Stimulated activated CD4-positive, alpha-beta T cell treated with anti-CD3 and anti-CD28 coated beads, TNF-alpha, amount 100 ng/mL, for 1 hour (primary cell): ENCODE measurements at places on chromosomes 12 and 14.

- DNase-seq, result no peak
Measured at GRCh38 chr12:117607778-117608177, 246.4 kb upstream of the NOS1 start.

- no peak for DNase-seq
Measured at GRCh38 chr12:25500651-25501050, 52.4 kb downstream of the LMNTD1 start.

GRCh38 chr12:6823182-6824084, 1.8 kb downstream of the GPR162 start:
- no peak for DNase-seq

- no peak for DNase-seq
Measured at GRCh38 chr14:90703841-90704737, 112.1 kb downstream of the TTC7B start.

DNA sequence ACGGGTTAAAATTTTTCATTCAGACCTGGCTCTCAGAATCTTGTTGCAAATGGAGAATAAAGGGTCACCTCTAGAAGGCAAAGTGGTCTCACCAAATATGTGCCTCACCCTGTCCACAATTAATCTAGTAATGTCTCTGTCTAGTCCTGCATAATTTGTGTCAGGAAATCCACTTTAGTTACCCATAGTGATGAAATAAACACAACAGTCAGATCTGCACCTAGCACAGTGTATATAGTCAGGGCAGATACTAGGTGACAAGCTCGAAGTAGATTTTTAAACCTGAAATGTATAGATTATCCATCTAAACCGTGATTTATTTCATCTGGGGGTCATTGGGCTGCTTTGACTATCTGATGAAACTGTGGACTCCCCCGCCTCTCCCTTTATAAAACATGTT, 15.9 kb upstream of the FLVCR2 start:
- DNase-seq, result no peak

DNA sequence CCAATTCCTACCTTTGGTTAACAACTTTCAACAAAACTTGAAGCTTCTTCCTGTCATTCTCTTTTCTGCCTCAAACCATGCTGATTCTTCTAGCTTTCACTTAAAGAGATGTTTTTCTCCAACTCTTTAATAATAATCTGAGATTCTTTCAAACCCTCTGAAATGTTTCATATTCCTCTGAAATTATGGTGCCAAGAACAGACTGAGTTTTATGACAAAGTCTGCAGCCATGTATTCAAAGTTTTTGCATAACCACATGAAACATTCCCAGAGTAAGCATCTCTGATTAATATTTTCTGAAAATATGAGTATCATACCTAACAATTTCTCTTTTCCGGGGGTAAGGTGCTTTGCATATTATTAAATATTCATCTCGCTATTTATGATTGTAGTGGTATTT, 59.1 kb upstream of the DCN start:
- no peak for DNase-seq
